NCI-H69 (cell line): ENCODE measurements at places on chromosomes 1 and 21.

DNA sequence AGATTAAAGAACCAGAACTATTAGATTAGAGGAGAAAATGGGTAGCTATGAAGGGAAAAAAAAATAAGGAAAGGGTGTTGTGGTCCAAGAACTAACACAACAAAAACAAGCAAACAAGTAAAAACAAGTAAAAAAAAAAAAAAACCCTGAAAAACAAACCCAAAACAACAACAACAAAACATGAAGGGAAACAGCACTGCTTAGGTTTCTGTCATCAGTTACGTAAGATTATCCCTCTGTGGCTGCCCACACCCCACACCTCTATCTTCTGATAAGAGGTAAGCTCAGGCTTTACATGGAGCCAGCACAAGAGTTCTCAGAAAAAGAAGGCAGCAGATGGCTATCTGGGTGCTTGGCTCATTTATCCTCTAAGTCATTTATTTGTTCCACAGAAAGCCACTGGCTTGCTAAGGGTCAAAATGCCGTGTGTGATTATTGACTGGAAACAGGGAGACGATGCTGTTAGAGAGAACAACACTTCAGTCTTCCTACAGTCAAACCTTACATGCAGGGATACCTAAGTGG lies 57.5 kb downstream of the KIAA0319L start:
- peak; percentile 4 for DNase-seq

- no peak for DNase-seq
These were observed 14.5 kb downstream of the PLEKHO1 start for GRCh38 chr1:150164224-150164623.

DNA sequence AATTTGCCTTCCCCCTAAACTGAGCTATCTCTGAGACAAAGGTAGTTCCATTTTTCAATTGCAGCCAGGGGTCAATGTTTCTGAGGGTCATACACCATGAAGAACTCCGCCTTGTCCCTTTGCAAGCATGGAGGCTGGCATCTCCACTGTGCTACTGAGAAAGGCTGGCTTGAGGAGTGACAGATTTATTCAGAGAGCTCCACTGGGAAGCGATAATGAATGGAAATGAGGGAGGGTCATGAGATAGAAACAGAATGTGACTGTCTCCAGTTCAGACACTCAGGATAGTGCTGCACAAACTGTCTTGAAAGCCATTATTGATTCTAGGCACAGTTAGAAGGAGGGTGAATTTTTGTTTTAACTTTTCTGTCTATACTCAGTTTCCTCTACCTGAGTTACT lies 197.5 kb downstream of the ZNF326 start:
- peak; percentile 55 for DNase-seq

GRCh38 chr1:3240524-3241235 lies 171.7 kb downstream of the PRDM16 start:
- no peak for DNase-seq

DNA sequence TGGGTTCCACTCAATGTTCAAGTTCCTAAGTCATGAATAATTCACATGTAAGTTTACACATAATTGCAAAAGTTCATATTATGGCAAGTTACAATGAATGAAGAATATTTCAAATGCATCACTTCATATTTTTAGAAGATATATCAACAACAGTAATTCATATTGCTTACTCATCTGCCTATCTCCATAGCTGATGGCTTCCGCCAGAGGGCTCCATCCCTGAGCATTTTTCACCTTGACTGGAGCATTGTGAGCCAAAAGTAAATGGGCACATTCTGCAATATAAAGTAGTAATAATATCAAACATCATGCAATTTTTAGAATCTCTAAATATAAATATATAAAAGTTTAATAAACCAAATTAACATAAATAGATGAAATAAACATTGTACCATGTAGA lies 29.8 kb downstream of the ANKRD13C start:
- no peak for DNase-seq

DNA sequence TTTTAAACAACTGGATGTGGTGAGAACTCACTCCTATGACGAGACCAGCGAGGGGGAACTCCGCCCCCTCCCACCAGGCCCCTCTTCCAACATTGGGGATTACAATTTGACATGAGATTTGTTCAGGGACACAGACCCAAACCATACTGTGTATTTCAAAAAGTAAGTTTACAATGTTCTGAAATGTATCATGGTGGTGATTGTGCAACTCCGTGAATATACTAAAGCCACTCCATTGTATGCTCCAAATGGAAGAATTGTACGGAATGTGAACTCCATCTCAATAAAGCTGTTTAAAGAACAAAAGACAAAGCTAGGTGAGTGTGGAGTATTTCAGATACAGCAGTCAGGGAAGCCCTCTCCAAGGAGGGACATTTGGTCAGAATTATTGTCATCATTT lies 432.1 kb upstream of the VAMP3 start:
- DNase-seq, result no peak

DNA sequence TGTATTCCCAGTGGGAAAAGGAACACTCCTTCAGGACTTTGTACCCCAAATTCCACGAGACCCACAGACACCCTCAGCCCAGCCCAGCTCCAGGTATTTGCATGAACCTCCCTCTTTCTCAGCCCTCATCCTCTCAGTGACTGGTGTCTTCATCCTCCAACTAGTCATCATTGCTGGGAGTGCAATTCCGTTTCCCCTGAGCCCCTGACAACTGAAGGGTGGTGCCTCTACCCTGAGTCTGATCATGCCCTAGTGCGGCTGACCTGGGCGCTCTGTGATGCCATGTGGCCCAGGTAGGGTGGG lies 3.8 kb upstream of the ZNF692 start:
- DNase-seq, result no peak

GRCh38 chr1:89995598-89996449 lies 914 bp downstream of the ZNF326 start:
- DNase-seq, result peak; percentile 7

DNA sequence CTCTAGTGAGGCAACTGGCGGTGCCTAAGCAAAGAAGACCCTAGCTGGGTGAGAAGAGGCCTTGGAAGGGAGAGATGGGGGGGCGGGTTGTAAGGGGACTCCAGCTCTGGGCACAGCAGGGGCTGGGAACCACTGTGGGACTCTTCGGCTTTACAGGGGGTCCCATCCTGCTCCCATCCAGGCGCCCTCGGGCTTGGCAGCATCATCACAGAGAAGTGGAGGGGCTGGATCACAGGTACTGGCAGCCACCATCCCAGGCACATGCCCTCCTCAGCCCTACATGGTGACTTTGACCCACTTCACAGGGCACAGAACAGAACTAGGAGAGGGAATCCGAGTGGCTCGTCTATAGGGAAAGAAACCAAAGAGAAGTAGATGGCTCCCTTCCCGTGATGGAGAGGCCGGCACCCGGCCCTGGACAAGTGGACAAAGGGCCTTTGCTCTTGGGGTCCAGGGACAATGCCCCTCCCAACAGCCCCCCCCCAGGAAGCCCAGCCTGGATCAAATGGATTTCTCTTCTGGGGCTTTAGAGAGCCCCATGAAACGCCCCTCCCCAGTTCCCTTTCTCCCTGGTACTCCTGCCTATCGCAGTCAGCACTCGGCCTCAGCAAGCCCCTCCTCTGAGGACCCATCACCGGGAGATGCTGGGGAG lies 54.0 kb upstream of the ECE1 start:
- DNase-seq, result no peak

DNA sequence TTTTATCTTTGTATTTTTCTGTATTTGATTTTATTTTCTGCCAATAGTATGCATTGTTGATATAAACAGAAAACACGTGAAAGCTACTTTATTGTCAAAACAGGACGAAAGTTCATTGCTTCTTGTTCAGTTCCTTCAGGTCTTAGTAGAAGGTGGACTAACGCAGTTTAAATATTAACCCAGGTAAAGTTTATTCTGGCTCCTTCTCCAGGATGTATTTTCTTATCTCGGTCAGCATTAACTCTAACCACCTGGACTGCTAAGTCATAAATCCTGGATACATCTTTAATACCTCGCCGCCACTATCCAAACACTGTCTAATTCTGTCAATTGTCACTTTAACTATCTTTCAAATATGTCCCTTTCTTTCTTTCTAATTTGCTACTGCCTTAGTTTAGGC lies 5.7 kb upstream of the SOAT1 start:
- no peak for DNase-seq

GRCh38 chr1:160640359-160641123 lies 6.3 kb downstream of the SLAMF1 start:
- DNase-seq, result no peak

DNA sequence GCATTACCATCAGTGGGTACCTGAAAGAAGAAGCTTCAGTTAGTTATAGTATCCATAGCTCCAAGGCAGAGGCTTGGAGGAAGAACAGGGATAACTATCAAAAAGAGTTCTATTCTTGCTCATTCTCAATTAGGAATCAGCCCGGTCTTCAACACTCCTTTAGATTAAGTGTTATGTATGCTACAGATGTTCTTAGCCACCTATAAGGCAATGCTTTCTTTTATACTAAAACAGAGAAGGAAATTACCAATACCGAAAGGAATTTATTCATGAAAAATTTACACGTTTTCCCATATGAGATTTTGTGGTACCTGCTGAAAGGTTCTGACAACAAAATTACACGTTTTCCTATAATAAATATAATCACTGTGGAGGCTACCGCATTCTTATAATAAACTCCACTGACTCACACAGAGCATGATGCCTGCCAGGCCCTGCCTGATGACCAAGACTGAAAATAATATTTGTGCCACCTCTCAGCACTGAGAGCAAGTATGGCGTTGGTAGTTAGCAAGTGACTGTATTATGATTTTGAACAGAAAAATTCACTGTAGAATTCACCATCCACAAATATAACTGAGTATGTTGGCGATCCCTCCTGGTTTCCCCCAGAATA lies 58.3 kb downstream of the APP start:
- no peak for DNase-seq

DNA sequence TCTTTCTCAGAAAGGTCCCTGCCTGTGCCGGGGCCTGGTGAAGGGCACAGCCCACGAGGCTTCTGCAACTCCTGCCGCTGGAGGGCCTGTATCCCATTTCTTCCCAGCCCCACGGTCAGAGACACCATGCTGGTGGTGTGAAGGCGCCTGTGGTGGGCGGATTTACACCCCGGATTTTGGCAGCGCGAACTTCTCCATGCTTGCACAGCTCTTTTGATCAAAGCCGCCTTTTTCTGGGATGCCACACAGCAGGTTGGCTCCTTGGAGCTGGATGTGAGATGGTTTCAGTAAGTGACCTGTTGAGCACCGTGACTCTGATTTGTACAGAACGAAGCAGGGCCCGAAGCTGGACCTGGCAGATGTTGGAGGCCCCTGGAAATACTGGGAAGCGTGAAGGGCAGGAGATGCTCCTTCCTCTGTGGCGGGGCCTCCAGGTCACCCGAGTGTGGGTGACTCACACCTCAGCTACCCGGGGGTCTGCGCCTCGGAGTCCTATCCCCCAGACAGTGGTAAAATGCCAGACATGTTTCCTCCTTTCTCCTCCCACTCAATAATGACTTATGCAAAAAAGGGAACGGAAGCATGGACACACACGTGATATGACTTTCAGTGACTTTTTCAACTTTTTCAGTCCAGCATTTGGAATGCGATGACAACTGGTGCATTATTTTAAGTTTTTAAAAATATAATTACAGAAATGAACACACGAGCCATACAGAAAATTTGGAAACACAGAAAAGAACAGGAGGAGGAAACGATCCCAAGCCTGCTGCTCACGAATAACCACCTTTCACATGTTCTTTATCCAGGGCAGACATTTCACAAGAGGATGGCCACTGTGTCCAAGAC lies 9.0 kb downstream of the UMODL1 start:
- no peak for DNase-seq

- no peak for DNase-seq
These were observed 44.0 kb downstream of the ATP6V1G3 start for GRCh38 chr1:198496216-198497143.

DNA sequence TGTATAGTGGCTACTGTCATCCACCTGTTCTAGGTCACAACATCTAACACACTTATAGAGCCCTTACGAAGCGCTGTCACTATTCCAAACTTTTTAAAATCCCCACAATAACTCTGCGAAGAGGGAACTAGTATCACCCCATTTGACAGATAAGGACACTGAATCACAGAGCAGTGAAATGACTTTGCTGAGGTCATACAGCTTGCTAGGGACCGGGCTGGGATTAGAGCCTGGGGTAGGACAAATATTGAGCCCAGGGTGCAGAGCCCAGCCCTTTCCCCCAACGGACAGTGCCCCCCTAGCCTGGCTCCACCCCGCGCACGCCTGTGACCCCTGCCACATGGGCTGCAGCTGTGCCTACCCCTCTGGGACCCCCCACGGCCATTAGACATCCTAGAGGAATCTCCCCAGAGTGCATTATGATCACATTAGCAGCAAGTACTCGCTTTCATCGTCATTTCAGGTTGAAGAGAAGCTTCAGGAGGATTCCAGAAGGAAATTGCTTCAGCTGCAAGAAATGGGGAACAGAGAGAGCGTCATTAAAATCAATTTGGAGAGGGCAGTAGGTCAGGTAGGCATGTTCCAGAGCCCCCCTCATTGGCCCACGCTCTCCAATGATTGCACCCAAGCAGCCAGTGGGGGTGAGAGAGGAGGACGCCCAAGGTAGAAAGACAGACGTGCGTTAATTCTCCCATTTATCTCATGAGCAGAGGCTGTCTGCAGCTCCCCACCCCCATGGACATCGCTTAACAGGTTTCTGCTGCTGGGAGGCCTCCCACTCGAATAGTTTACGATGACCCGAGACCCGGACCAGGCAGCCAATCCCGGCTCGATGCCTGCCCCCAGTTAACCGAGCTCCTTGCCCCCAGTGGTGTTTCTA lies 77.2 kb downstream of the FHAD1 start:
- peak; percentile 7 for DNase-seq

DNA sequence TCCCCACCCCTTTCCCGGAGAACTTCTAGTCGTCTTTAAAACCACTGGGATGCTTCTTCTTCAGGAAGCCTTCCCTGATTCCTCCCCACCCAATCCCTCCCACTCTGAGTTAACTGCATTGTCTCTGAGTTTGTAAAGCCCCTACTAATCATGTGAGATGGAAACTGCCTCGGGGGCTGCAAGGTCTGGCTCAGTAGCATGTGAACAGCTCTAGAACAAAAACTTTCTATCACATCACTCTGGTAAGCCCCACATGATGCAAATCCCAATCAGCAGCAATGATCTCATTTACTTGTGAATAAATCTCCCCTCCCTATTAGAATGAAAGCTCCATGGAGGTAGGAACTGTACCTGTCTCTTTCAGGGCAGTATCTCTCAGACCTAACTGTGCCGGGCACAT lies 141.0 kb upstream of the JUN start:
- DNase-seq, result no peak

DNA sequence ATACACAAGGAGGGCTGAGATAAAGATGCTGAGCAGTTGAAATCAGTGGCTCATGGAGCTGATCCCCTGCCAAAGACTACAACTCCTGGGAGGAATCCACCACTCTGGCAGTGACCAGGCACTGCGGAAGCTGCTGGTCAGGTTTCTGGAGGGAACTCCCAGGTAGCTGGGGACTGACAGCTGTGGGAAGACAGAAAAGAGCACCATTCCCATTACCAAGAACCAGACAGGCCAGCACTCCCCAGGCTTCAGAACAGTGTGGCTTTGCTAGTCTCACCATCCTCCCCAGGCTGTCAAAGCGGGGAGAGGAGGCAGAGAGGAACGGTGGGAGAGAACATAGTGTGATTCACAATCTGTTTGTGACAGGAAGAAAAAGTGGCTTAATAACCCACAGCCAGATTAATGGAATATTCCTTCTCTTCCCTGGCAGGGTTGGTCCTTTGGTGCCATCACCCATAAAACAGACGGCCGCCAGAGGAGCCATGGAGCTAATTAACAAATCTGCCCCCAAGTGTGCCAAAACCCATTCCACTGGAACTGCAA lies 92.1 kb downstream of the MAB21L3 start:
- peak; percentile 44 for DNase-seq

GRCh38 chr1:36638268-36638667 lies 155.6 kb upstream of the CSF3R start:
- DNase-seq, result no peak
